ENCODE measurements at places on chromosomes 4 and X.
A peak's percentile ranks its signal among the peaks of the same experiment; 100 is the strongest.

- no peak for DNase-seq
These were observed 20.2 kb downstream of the CNGA2 start for GRCh38 chrX:151754641-151755215.

- DNase-seq = no peak
These were observed 7.3 kb downstream of the TAB3 start for GRCh38 chrX:30881797-30882196.

- no peak for DNase-seq
These were observed 17.1 kb downstream of the LDB2 start for GRCh38 chr4:16881151-16881884.

- DNase-seq = no peak
These were observed 178.0 kb downstream of the PALLD start for GRCh38 chr4:168674866-168675265.

DNA sequence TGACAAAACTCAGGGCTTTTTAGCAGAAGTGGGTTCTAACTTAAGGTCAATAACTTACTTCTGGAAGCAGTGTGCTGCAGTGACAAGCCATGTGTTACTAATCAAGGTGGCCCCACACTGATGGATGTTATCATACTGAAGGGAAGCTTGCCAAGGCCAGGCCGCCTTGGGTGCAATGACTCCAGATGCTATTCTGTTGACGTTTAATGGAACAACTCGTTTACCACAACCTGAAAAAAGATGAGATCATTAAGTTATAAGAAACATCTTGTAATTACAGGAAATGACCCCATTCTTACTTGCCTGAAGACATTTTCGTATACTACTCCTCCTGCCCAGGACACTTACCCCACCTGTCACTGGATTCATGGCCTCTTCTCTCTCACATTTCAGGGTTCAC, 38.9 kb upstream of the TMPRSS11D start:
- no peak for DNase-seq

- DNase-seq = no peak
These were observed 200.4 kb upstream of the PITX2 start for GRCh38 chr4:110823251-110823650.

DNA sequence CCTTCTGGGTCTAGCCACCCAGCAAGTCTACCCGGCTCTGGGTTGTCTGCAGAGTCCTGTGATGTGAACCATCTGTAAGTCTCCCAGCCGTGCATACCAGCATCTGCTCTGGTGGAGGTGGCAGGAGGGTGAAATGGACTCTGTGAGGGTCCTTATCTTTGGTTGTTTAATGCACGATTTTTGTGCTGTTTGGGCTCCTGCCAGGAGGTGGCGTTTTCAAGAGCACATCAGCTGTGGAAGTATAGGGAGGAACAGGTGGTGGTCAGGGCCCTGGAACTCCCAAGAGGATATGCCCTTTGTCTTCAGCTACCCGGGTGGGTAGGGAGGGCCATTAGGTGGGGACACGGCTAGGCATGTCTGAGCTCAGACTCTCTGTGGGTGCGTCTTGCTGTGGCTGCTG, 66.5 kb upstream of the ZFP42 start:
- no peak for DNase-seq

DNA sequence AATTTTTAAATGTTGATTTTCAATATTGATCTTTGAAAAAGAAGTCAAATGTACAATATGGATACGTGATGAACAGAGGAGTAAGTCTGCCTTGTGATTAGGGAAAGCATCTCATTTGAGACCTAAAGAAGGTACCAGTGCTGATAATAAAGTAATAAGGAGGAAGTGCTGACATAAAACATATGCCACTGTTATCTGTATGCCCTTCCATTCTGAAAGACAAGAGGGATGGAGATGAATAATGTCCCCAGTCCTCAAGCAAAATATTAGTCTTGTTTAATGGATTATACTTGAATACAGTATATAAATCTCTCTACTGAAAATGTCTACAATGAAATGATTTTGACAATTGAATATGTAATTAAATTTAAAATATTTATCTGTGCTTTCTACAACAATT, 58.2 kb downstream of the CCSER1 start:
- DNase-seq = no peak

GRCh38 chr4:141645611-141646340, 9.4 kb downstream of the IL15 start:
- DNase-seq = no peak

DNA sequence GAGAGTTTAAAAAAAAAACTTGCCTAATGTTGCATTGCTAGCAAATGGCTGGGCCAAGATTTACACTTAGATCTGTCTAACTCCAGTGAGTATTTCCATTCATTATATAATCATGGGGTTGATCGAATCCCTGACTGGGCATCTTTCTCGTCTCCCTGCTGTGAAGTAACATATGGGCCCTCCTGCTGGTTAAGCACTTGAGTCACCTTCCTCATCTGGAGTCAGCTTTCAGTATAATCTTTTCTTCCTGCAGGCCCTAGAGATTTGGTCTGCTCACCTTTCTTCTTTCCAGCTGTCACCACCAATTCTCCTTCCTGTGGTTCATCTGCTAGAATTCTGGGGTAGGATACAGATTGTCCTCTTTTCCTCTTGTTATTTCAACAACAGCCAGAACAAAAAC, 41.6 kb downstream of the TIGD2 start:
- DNase-seq = no peak

DNA sequence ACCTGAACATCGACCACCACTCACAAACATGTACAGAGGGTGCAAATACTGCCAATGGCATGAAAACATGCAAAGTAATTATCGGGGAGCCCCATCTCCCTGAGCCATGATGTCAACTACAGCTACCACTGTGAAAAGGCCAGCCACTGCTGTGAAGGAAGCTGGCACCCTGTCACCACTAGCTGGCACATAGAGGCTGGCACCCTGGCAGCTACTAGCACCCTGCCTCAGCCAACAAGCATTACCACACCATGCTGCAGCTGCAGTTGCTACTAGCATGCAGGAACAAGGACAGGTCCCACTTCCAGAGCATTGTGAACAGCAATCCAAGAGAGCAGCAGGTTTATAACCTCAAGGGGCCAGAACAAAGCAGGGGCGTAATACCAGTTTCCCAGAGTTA, 81.4 kb downstream of the PRR32 start:
- no peak for DNase-seq

GRCh38 chr4:142558851-142559250, 287.2 kb downstream of the INPP4B start:
- no peak for DNase-seq

GRCh38 chr4:23060776-23061175, 368.0 kb downstream of the GBA3 start:
- DNase-seq = no peak

DNA sequence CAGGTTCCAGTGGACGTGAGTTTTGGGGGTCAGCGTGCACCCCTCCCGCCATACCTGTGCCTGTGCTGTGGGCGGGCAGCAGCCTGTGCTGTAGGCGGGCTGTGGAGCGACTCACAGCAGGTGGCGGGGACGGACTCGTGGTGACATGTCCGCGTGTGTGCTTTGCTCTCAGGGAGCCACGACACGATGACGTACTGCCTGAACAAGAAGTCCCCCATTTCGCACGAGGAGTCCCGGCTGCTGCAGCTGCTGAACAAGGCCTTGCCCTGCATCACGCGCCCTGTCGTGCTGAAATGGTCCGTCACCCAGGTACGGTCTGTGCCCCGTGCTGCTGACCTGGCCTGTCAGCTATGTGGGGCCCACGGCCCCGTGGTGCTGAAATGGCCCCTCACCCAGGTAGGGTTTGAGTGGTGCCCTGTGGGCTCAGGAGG, 7.4 kb downstream of the PLCXD1 start:
- DNase-seq = no peak

- peak; percentile 23 for DNase-seq
These were observed 29.6 kb downstream of the ADH7 start for GRCh38 chr4:99405433-99406115.

- no peak for DNase-seq
These were observed 449 bp downstream of the FBXL5 start for GRCh38 chr4:15654593-15655222.

- no peak for DNase-seq
These were observed 43.1 kb upstream of the TMPRSS11E start for GRCh38 chr4:68404153-68404552.

DNA sequence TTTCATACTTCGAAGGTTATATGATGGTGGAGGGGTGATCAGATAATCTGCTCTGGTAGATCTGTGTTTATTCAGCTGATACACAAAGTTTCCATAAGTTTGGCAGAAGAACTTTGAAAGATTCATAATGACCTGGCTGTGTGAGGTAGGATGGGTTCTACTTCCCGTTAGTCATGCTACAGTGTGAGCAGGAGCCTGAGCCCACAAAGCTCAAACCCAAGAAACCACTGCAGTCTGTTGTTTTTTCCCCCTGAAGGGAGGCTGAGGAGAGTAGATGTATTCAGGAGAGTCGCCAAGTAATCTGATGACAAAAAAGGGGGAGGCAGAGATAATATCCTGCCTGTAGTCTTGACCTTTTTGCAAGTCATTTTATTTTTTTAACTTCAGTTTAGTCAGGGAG, 52.8 kb upstream of the PPP3CA start:
- DNase-seq = no peak

GRCh38 chr4:95118497-95118896, 360.7 kb downstream of the BMPR1B start:
- no peak for DNase-seq

- DNase-seq = no peak
These were observed 591 bp downstream of the PRPS1 start for GRCh38 chrX:107628662-107629539.

DNA sequence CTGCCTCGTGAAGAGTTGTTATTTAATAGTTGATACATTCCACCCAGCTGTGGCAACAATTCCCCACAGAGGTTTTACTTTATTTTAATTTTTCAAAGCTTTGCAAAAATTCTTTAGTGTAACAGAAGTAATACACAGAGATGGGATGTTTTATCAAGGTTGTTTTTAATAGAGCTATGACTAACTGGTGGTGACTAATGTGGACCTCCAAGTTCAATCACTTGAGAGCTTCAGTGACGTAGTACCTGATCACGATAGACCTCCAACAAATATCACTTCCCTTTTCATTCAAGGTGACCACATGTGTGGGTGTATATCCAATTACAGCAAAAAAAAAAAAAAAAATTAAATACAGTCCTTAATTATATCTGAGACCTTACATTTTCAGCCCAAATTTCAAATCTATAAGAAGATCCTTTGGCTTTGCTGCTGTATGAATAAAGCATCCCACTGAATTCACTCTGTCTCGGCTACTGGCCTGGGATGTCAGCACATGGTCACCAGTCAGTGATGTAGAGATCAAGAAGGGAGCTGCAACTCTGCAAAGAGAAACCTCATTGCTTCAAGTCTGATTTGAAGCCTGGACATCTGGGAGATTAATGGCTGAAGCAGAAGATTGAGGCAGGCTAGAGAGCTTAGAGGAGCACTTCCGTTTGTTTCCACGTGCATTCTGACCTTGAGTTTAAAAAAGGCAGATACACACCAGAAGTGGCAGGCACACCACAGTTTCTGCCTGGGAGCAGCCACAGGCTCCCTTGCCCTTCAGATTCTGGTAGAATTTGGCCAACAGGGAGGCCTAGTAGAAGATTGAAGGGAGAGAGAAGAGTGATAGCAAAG, 345.9 kb upstream of the NOCT start:
- no peak for DNase-seq

- no peak for DNase-seq
These were observed 28.8 kb downstream of the ASIC5 start for GRCh38 chr4:155837203-155837796.

DNA sequence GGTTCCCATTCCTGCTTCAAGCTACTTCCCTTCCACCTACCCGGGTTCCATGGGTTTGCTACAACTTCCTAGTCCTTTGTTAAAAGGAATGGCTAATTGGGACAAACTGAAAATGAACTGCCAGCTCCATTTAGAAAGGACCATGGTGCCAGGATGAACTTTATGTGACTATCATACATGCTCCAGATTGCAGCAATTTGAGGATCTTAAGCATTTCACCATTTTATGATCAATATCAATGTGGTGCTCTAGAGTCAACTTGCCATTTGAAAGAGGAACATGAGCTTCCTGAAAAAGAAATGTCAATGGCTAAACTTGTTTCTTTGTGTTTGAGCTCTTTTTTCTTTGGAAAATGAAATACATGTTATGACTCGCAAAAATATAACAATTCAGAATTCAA, 92.7 kb upstream of the IL15 start:
- no peak for DNase-seq

DNA sequence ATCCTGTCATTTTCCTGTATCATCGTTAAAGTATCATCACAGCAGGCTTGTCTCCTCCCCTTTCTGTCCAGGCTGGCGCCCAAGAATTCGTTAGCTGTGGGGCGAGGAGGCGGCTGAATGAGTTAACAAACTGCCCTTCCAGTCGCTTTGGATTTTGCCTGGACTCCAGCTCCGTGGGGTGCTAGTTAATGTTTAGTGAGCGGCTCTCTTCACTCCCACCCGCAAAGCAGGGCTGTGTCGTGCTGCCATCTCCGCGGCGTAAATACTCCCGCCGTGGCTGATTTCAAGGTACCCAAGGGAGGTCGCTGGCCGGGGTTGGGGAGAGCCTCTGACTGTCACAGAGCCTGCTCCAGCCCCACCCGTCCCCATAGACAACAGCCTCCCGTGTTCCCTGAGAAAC, 44.9 kb upstream of the SPRY1 start:
- DNase-seq = no peak

GRCh38 chr4:54400188-54400587, 171.1 kb downstream of the PDGFRA start:
- DNase-seq = no peak

GRCh38 chr4:122104184-122104583, 47.9 kb upstream of the BLTP1 start:
- DNase-seq = no peak

DNA sequence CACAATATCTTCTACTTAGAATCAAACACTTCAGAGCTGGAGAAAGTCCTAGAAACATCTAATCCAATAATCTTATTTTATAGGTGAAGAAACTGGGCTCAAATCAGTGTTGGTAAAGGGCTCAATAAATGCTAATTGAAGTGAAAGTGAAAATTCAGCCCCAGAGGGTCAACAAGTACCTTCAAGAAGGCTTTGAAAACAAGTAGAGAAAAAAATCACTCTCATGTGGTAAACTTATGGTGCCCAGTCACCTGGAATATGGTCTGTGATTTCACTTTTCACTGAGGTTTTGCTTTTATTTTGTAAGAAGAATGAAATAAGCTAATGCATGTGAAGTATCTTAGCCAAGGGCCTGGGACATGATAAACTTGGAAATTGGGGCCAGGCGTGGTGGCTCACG, 29.1 kb upstream of the EIF4E start:
- no peak for DNase-seq

DNA sequence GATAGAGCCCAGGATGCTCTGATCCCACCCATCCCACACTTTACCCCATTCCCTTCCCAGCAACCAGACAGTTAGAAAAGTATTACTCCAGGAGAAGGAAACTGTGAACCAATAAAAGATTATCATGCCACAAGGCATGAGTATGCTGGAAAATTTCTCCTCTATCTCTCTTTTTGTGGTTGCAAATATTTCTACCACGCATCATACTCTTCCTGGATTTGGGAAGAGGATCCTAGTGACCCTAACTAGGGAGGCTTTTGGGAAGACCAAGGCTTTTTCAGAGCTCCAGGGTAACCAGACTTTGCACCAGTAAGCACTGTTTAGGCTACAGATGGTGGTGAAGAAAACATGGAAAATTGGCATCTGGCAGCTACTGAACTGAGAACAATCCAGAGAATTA, 257.6 kb upstream of the CLNK start:
- DNase-seq = no peak
